Kasumi-1 (cell line): ENCODE measurements at places on chromosomes 3 and 15.

DNA sequence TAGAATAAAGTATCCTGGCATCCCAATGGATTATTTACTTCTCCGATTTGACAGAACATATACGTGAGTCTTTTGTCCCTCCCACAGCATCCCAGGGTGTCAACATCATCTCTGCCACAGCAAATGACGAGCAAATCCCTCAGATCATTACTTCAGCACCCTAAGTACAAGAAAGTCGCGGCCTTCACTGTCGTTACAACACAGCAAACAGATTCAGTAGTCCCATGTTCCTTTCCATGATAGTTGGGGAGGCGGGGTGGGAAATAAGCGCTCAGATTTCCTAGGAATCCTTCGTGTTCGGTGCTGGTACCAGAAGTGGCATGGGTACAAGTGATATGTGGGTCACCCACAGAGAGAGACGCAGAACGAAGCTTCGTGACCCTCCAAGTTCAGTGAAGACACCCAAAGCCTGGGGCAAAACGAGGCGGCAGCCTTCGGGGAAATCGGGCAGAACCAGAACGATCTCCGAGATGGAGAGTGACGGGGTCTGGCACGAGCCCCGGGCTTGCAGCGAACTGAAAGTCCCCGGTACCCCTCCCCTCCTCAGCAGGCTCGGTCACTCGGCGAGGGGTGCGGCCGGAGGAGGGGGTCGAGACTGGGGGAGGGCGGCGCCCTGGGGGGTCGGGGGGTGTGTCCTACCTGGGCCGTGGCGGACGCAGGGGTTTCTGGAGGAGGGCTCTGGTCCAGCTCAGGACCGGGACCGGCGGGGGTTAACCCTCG is 619 bp downstream of the TTBK2 start:
- DNase-seq, result peak; percentile 23

GRCh38 chr3:98986073-98986472 is 84.6 kb upstream of the DCBLD2 start:
- no peak for DNase-seq

- DNase-seq, result no peak
Measured at GRCh38 chr3:9970020-9970652, 16.5 kb downstream of the EMC3 start.

DNA sequence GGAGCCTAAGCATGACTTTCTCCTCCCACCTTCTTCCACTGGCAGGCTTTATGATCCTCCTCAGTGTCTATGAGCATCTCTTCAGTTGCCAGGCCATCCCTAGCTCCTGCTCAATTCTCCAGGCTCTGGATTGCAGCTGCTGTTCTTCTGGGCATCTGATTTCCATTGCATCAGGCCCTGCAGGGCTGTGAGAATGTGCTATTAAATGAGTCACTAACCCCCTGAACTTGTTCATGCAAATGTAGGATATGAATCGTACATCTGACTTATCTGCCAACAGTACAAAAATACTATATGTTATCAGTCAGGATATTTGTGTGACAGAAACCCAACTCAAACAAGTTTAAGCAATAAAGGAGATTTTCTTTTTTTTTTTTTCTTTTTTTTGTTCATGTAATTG is 11.9 kb downstream of the GPR176 start:
- DNase-seq, result no peak

GRCh38 chr3:54235998-54236397 is 113.6 kb downstream of the CACNA2D3 start:
- DNase-seq, result no peak

DNA sequence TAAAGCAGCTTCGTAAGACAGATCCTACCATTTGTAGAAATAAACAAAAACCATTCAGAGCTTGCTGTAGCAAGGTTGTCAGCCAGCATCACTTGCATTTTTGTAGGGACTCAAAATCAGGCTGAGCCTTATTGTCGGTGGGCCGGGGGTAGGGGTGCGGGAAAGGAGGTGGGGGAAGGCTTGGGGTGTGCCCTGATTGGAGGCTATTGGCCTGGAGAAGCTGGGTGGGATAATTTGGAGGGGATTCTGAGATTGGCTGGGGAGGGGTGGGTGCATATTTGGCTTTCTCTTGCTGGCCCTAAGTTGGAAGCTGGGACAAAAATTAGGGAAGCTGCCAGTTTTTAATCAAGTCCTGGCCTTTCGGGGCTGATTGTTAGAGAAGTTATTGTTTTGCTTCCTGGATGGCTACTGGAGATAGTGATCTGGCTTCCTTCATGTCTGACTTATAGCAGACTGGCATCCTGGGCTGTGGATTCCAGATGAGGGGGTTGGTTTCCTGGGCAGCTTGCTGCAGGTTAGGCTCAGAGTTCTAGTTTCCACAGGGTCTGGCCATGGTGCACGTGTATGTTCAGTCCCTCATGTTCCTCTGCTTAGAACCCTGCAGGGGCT is 22.8 kb downstream of the STOML1 start:
- no peak for DNase-seq
